ENCODE measurements at places on chromosomes 13 and 19. TPM values are rescaled to one million over a fixed set of nuclear protein-coding genes. Genes with fewer than 3 reads are reported as not detected.

CAPNS1 gene
- 234 TPM for total RNA-seq

PSG1 gene
- 0.45 TPM for total RNA-seq

VSTM2B gene
- not detected for total RNA-seq

ZNF888 gene
- total RNA-seq, result 4.0 TPM

ZNF320 gene
- 5.2 TPM for total RNA-seq

CACNA1A gene
- 0.70 TPM for total RNA-seq

SIAH3 gene
- 0.02 TPM for total RNA-seq

KLF1 gene
- total RNA-seq, result 0.54 TPM

FGF9 gene
- total RNA-seq, result 0.18 TPM

CEACAM3 gene
- not detected for total RNA-seq

YJU2 gene
- 28.0 TPM for total RNA-seq
